ENCODE measurements at places on chromosomes 6 and 20. TPM values are rescaled to one million over a fixed set of nuclear protein-coding genes. Genes with fewer than 3 reads are reported as not detected.
A peak's percentile ranks its signal among the peaks of the same experiment; 100 is the strongest.

- peak; percentile 90 for DNase-seq
- no peaks in the 10 kb centered on the region for H3K36me3 ChIP-seq
- H3K27ac ChIP-seq = peak overlapping the region; percentile 82
- H3K4me1 ChIP-seq = peaks cover 72% of the 10 kb centered on the region
- no peak overlapping the region for H3K4me3 ChIP-seq
- H3K27me3 ChIP-seq = no peaks in the 10 kb centered on the region
Observed at GRCh38 chr6:35238843-35239289, 20.7 kb upstream of the ZNF76 start.

LTB gene
- not detected for total RNA-seq

LY86 gene
- total RNA-seq = not detected

- H3K36me3 ChIP-seq = no peaks in the 10 kb centered on the region
- H3K4me3 ChIP-seq = no peak overlapping the region
- H3K27ac ChIP-seq = peak overlapping the region; percentile 32
Observed at GRCh38 chr20:50289581-50289980, 99.0 kb downstream of the CEBPB start.

GRCh38 chr20:54844346-54844745, 369.0 kb downstream of the DOK5 start:
- H3K27me3 ChIP-seq = no peaks in the 10 kb centered on the region
- no peaks in the 10 kb centered on the region for H3K36me3 ChIP-seq
- no peak overlapping the region for H3K27ac ChIP-seq
- DNase-seq = no peak
- H3K4me3 ChIP-seq = no peak overlapping the region

FRK gene
- 1.2 TPM for total RNA-seq

TRAPPC3L gene
- 0.42 TPM for total RNA-seq

C6orf141 gene
- 7.4 TPM for total RNA-seq
